ENCODE measurements at places on chromosomes 7 and 10.

DNA sequence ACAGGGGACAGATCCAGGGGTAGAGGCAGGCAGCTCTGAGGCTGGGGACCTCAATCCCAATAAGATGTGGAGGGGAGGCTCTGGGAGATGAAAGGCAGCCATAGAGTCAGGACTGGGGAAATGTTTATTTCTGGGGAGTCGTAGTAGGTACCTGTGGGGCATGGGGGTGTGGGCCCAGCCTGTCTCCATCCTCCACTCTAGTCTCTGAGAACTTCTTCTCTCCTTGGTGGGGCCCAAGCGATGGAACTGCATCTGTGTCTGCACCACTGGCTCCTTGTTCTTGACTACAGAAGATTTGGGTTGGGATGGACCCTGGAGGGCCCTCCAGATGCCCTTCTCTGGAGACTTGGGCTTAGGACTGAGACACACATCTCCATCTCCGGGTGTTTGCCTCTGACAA is 953.9 kb upstream of the ZNF722 start:
- no peak for DNase-seq

DNA sequence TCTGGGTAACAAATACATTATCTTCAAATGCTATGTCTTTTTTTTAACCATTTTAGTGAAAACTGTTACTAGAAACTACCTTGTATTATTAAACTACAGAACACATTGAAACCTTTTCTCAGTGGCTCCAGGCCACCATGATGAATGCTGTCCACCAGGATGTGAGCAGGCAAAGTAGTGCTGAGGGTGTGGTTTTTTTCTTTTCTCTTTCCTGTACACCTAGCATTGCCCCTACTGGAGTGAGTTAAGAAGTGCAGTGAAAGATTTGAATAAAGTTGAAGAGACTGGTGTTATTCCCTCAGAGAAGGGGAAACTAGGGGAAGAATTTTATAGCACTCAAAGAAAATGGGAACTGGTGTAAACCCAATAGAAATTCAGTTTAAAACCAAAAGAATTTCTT is 120.0 kb upstream of the SAMD8 start:
- DNase-seq, result no peak

DNA sequence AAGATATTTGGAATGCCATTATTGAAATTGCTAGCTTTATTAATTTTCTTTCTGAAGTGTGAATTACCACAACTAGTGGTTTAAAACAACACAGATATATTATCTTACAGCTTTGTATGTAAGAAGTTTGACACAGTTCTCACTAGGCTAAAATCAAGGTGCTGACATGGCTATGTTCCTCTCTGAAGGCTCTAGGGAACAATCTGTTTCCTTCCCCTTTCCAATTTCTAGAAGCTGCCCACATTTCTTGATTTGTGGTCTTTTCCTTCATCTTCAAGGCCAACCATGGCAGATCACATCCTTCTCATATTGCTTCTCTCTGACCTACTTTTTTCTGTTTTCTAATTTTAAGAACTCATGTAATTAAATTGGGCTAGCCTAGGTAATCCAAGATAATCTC is 43.3 kb upstream of the SLC26A3 start:
- DNase-seq, result no peak

DNA sequence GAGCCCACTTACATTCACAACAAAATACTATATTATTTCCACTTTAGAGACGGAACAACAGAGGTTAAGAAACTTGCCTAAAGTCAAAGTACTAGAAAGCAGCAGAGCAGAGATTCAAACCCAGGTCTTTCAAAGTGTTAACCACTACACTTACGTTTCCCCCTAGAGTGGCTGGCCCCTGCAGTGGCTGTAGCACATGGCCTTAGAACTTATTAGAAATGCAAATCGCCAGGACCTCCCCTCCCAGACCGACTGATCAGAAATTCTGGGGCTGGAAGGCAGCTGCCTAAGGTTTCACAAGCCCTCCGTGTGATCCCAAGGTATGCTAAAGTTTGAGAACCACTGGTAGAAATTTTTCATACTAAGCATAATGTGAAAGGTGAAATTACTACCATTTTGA is 8.1 kb downstream of the MPP7 start:
- DNase-seq, result no peak

GRCh38 chr7:133820584-133820983 is 306.6 kb upstream of the LRGUK start:
- no peak for DNase-seq

GRCh38 chr7:100867776-100868485 is 744 bp downstream of the TRIP6 start:
- no peak for DNase-seq

GRCh38 chr7:155863721-155864151 is 51.5 kb upstream of the SHH start:
- no peak for DNase-seq

DNA sequence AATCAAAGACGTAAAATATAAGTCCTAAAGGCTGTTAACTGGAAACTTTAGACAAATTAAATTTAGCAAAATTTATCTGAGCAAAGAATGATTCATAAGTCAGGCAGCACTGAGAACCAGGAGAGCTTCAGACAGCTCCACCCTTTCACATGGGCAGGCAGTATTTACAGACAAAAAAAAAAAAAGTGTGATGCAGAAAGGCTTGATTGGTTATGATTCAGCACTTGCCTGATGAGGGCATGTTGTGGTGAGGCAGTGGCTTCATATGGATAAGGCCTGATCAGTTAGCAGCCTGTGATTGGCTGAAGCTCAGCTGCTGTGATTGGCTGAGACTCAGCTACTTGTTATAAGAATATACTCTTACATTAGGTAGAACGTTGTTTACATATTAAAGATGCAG is 495.4 kb upstream of the POM121L12 start:
- DNase-seq, result no peak

All from GM12878 (cell line).